ENCODE measurements at places on chromosomes 11 and 22.

DNA sequence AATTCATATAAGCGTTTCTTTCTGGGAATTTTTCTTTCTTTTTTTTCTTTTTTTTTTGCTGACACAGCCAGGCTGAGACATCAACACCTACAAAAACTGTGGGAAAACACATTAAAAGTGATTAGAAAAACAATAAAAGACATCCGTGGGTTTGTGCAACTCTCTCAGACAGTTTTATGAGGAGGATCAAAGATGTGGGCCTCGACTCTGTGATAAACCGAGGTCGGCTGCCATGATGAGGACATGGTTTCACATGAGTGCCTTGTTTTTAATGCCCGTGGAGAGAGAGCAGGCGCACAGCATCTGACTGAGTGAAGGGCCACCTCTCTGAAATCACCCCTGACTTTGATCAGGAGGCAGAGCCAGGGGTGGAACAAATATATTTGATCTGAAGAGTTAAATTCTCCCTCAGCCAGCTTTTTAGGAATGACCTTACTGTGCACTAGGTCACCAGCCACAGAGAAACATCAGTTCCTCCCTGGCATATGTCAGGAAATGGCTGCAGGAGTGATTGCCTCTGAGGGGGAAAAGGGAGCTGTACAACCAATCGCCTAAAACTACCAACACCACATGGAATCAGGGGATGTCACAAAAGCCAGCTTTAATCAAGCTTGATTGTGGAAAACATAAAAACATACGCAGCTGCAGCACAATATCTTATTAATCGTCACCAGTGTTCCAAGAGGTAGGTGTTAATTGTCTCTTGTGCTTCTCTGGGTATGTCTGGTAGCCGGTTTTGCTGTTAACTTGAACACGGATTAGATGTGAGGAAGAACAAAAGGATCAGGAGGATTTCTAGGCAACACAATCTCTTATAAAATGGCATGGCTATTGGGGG lies 164.7 kb downstream of the MAML2 start:
- DNase-seq = no peak

DNA sequence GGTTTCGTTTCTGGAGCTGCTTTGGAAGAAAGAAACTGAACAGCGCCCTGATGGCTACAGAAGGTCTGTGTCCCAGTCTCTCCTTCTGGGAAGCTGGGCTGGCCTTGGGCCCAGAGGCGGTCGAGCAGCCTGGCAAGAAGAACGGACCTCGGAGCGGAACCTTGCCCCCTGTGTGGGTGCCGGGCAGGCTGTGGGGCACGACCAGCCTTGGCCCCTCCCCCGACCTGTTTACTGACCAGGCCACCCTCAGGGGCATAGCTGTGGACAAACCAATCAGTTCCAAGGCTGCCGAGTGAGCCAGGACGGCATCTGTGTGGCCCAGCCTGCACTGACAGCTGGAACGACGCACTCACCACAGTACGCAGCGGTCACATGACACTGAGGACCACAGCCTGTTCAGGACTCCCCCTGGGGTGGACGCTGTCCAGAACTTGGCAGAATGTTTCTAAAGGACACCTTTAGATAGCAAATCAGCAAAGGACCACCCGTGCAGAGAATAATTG lies 7.2 kb downstream of the PIM3 start:
- DNase-seq = no peak

DNA sequence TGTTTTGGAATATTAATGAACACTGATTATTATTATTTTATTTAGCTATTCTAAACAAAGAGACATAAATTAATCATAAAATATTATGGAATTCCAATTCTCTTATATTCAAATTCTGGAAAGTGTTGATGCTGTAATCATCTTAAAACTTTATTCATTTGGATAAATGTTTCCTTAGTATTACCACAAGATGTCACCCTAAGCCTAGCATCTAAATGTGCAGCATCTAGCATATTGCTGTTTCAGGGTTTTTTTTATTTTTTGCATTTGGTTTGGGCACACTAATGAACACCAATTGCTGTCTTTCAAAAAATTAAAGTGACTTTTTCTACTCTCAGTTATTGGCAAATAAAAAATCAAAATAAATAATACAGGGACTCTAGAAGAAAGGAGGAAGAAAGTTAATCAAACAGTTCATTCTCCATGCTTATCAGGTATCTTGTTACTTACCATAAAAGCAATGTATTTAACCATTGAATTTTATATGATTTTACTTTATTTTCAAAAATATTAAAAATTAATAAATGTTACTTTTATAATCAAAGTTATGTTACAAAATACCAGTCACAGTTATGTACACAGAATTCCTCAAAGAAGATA lies 31.8 kb downstream of the DLG2 start:
- DNase-seq = peak; percentile 47

DNA sequence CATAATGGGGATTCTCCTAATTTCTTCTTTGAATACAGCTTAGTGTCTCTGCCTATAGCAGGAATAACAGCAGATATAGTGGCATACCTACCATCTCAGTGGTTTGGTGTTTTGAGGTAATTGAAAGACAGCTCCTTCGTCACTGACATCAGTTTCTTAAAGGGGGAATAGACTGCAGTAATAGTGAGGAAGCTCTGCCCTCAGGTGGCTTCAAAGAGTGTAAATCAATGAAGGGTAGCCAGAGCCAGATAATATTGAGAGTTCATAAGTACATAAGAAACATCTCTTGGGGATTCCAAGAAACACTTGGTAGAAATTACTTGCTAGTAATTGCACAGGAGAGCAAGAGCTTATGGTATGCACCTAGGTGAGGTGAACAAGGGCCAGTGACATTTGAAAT lies 4.4 kb downstream of the OR6M1 start:
- DNase-seq = no peak

DNA sequence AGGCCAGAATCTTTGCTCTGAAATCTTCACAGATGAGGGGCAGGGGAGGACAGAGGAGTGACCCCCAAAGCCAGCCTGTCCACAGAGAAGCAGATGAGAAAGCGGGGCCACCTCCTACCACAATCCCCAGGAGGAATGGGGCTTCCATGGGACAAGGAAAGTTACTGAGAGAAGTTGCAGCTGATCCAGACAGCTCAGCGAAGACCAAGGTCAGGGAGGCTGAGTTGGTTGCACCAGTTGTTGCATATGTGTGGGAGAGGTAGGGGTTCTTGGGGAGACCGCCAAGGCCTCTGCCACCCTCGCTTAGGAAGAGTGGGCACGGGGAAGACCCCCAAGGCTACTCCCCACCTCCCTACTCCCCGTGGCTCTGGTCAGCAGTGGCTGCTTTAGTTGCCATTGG lies 81.6 kb upstream of the EIF3D start:
- DNase-seq = no peak

GRCh38 chr11:128420951-128421350 lies 166.4 kb downstream of the ETS1 start:
- no peak for DNase-seq

DNA sequence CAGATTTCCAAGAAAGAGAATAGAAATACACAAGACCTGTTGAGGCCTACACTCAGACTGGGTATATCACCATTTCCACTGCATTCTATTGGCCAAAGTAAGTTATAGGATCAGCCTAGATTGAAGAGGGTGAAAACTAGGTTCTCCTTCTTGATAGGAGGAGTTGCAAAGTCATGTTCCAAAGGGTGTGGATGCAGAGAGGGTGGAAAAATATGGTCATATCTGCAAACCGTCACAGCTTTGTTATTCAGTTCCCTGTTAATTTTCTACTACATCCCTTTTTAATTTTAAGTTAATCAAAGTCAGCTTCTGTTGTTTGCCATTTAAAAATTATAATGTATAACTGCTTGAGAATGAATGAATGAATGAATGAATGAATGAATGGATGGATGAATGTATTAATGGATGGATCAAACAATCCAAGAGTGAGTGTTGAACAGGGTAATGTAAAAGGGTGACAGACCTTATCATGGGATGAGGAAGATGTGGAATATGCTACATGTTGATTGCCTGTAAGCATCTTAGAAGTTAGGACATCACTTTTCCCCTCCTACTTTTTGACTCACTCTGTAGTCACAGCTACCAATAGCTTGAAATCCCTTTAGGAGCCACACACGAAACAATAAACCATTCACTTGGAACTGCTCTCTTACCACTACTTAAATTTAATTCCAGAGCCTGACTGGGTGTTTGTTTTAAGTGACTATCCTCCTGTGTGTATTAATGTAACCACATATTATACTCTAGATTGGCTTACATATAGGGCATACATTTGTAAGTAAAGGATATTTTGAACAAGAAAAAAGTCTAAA lies 121.5 kb downstream of the CCDC34 start:
- no peak for DNase-seq

DNA sequence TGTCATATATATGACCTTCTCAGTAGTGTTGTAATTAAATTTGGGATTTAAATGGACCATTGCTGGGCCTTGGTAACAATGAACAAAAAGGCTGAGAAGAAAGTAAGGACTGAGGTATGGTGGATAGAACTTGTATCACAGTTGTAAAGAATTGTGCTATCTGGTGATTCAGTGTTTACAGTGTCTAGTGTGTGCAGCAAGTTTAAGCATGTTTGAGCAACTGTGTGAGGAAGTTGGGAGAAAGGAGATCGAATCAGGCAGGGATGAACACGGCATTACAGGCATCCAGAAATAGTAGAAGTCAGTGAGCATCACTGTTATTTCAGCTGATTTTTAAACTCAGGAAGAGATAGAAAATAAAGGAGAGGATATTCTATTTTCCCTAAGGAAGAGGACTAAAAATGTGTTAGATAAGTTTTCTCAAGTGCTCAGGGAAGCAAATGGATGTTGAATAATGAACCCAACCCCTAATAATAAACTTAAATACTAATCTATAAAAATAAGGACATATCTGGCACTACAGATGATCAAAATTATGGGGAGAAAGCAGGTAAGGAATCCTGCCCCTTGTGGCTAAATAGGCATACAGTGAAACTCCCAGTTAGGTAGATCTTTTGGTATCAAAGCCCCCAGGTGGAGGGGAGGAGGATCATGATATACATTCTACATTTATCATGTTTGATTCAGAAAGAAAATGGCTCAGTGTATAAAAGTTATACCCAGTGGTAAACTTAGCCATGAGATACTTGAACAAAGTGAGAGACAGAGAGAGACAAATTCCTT lies 361.0 kb upstream of the ANO3 start:
- no peak for DNase-seq

DNA sequence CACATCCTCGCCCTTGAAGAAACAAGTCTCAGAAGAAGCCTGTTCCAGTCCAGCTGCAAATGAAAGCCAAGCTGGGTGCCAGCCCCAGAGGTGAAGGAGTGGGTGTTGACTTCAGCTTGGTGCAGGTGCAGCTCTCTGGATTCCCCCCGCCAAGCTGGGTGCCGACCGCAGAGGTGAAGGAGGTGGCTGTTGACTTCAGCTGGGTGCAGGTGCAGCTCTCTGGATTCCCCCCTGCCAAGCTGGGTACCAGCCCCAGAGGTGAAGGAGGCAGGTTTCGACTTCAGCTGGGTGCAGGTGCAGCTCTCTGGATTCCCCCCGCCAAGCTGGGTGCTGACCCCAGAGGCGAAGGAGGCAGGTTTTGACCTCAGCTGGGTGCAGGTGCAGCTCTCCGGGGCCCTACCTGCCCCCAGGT lies 1234.0 kb downstream of the TBC1D22A start:
- peak; percentile 65 for DNase-seq

- DNase-seq = no peak
Measured at GRCh38 chr11:36487619-36488018, 22.5 kb downstream of the TRAF6 start.

DNA sequence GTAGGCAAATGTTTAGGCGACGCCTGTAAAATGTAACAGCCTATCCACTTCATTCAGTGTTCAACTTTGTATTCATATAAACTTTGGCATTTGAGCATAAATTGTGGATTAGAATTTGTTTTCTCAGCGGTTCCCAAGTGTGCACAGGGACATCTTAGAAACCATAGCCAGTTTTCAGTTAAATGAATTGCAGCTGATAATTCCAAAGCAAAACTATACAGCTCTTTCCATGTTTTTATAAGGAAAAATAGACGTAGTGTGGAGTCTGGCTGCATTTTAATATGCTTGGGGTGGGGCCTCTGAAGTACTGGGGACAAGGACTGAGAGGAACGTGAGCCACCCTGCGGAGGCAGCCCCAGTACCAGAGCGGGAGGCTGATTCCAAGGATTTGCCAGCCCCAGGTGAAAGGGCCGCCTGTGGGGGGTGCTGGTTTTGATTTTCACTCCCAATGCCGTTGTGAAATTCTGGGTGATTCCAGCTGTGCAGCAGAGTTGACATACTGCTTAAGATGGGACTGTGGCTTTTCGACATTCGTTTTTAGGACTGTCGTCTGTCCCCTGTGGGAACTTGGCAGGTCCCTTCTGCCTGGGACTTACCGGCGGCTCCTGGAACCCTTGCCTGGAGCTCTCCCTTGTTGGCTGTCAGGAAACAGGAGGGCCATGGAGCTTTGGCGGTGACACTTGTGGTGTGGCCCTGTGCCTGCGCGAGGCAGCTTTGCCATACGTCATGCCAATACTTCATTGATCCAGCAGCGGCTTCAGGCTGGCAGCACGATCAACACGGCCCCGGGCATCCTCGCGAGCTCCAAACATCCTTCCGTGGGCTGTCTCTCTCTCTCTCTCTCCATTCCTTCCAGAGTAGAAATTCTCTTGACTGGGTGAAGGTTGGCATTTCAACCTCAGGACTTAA lies 370.9 kb downstream of the TBC1D22A start:
- DNase-seq = no peak

DNA sequence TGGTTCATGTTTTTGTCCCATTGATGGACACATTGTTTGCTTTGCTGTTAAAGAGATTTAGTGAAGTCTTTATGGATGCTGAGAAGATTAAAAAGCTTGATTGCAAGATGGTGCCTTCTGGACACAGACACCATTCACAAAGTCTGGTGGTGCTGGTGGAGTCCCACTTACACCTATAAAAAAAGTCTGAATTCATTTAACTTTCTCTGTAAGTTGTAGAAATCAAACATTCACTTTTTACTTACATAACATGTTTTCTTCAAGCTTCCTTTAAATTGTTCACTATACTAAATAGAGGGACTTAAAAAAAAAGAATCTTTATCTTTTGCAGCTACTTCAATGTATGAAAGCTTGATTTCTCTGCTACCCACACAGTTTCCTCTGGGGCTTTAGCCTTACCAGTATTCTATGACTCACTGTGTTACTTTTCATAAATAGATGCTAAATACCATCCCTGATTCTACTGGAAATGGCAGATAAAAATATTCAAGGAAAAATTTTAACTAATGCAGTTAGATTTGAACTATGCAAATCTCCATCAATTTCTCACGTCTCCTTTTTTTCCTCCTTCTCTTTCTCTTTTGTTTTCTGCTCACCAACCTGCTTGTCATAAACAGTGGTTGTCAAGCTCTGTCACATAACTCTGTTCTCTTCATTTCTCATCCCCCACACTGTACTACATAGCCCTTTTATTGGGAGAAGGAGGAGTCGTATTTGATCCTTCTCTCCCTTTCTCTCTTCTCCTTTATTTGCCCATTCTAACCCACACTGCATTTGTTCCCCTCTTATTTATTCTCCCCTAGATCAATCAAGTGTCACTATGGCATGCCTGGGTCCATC lies 89.7 kb downstream of the FAM76B start:
- DNase-seq = no peak

- DNase-seq = peak; percentile 49
Measured at GRCh38 chr11:107457205-107457557, 444 bp downstream of the CWF19L2 start.

All from GM12865 (cell line).